C1 segment of cervical spinal cord (tissue), 14 donors: ENCODE measurements at places on chromosomes 3 and 15.
A peak's percentile ranks its signal among the peaks of the same experiment; 100 is the strongest.

GRCh38 chr3:141796081-141796888 is 33.1 kb downstream of the GRK7 start:
- no peak for DNase-seq

DNA sequence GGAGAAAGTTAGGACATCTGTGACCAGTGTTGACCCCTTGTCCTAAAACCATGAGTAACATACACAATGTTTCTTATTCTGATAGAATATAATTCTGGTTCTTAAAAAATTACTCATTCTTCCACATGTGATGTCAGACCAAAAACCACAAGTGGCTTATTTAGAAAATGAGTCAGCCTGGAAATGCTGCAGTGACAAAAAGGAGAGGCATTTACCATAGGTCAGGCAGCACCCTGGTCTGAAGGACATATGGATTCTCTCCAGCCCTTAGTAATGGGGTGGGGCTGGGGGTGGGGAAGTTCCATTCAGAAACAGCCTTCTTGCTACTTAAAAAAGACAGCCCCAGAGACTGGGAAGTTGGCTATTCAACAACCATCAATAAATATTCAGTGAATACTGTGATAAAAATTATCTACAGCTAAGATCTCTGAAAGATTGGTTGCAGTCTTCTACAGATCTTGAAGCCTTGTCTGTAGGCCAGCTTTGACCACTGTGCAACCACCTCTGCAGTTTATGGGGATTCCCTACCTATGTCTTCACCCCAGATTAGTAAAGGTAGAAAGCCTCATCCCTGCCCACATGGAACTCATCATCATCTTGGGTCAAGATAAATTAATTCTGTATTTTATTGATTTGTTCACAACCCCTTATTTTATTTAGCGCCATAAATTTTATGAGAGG is 34.9 kb upstream of the TIMP4 start:
- no peak for DNase-seq

GRCh38 chr3:98540346-98540745 is 8.6 kb downstream of the GPR15 start:
- no peak for DNase-seq

DNA sequence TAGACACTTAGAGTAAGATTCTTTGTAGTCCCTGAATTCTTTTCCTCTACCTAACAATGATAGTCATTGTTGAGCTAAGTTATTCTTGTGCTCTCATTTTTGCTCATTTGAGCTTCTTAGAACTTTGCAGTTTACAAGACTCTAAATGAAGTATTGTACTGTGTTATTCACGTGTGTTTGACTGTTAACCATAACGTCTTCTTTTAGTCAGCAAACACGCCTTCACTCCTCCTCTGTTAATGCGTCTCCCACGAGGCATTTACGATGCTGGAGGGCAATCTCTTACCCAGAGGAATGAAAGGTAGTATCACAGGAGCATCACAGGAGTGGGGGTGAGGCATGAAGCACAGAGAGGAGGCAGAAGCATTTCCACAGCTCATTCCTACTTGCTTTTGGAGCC is 14.8 kb upstream of the P2RY14 start:
- no peak for DNase-seq

- DNase-seq = no peak
Measured at GRCh38 chr3:56096999-56097398, 371.3 kb downstream of the ERC2 start.

- DNase-seq = no peak
Measured at GRCh38 chr3:159950156-159950898, 38.3 kb upstream of the IL12A start.

GRCh38 chr3:134368751-134369105 is 5.5 kb downstream of the AMOTL2 start:
- no peak for DNase-seq

DNA sequence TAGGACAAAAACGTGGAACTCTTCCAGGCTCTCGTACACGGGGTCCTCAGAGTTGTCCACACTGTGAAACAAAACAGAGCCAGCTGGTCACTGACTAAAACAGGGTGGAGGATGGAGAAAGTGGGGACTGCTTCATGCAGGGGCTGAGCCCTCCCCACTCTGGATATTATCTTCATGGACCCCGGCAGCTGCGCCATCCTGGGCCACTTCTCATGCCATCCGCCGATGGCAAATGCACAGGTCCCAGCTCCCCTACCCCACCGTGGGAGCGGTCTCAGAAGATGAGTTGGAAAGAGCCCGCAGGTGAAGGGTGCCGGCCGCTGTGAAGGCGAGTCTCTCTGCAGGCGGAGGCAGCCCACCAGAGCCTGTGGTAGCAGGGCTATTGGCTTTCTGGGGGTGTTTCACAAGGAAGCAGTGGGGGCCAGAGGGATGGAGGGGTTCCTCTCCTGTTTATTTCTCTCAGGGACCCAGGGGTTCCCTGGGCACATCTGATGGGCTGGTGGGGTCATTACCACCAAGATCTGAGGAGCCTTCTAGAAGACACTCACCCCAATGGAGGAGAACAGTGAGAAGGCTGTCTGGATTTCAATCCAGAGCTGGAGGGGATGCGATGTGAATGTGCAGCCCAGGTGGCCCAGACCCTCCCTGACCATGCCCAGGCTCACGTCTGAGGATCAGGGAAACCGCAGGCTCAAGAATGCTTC is 177.3 kb downstream of the KLF13 start:
- no peak for DNase-seq

- no peak for DNase-seq
Measured at GRCh38 chr3:396293-396692, 199.7 kb downstream of the CHL1 start.

GRCh38 chr15:61474796-61475195 is 245.7 kb upstream of the RORA start:
- no peak for DNase-seq

GRCh38 chr3:101848326-101848725 is 988 bp upstream of the NFKBIZ start:
- no peak for DNase-seq

DNA sequence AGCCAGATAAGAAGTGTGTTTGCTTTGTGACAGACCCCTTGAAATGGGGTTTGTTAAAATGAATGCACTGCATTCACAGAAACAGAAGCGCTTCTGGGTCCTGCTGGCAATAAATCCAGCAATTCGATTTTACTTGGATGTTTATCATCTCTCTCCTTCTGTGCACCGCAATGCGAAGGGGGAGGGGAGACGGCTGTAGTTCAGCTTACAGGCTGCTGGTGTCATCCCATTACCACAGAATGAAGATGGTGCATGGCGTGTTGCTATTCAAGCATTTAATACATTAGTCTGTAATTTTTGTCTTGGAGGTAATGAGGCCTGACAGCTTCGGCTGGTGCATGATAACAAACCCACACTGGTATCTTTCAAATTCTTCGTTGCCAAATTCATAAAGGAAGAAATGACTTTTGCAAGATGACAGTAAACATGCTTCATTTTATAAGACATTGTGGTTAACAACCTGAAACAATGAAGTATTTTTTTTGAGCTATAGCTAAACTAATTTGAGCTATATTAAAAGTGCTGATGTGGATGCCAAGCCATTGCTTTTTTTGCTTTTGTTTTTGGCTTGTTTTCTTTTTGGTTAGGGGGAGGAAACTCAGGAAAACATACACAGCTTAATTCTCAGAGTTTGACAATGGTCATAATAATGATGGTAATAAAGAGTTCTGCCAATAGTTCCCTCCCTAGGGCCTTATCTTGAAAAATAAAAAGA is 418.3 kb downstream of the OTOL1 start:
- peak; percentile 0 for DNase-seq
